ENCODE measurements at places on chromosomes 1 and 21.

DNA sequence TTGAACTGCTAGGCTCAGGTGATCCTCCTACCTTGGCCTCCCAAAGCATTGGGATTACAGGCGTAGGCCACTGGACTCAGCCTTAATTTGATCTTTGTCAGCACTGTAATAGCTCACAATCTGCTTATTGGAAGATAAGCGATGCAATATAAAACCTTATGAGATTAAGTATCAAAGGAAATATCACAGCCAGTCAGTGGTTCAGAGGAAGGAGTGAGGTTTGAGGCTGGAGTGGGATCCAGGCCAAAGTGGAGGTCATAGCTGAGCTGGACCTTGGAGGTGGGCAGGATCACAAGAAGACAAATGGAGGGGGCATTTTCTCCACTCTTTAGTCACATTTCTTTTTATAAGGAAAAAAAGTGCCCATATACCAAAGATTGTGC lies 228.5 kb downstream of the RHOU start:
- DNase-seq = no peak

- no peak for DNase-seq
Measured at GRCh38 chr1:59105548-59106507, 191.1 kb upstream of the FGGY start.

DNA sequence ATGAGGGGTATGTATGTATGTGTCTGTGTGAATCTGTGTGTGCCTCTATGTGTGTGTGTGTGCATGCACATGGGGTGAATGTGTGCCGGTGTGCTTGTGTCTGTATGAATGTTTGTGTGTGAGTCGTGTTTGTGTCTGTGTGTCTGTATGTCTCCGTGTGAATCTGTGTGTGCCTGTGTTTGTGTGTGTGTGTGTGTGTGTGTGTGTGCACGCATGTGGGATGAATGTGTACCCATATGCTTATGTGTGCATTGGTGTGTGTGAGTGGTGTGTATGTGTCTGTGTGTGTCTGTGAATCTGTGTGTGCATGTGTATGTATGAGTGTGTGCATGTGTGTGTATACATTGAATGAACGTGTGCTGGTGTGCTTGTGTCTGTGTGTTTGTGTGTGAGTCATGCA lies 88.9 kb downstream of the MATN1 start:
- no peak for DNase-seq

- peak; percentile 92 for DNase-seq
Measured at GRCh38 chr1:19949016-19949415, 25.6 kb upstream of the PLA2G2E start.

- DNase-seq = peak; percentile 49
Measured at GRCh38 chr1:24898152-24898908, 31.7 kb downstream of the RUNX3 start.

All from epithelial cell of esophagus (primary cell).